ENCODE measurements at places on chromosomes 1 and 21. TPM values are rescaled to one million over a fixed set of nuclear protein-coding genes. Genes with fewer than 3 reads are reported as not detected.

THEM5 gene
- polyA plus RNA-seq: not detected

GBP4 gene
- 38.9 TPM for polyA plus RNA-seq

RNF207 gene
- 0.18 TPM for polyA plus RNA-seq

CD5L gene
- polyA plus RNA-seq: not detected

NBPF4 gene
- not detected for polyA plus RNA-seq

SLAMF6 gene
- 203 TPM for polyA plus RNA-seq

TNFRSF8 gene
- polyA plus RNA-seq: not detected

BEND5 gene
- polyA plus RNA-seq: 62.9 TPM

GRCh38 chr1:39575191-39576015 lies 1.2 kb downstream of the PABPC4 start:
- peak; percentile 46 for DNase-seq

GRCh38 chr1:15370781-15371520 lies 38.7 kb upstream of the EFHD2 start:
- DNase-seq: no peak

DNA sequence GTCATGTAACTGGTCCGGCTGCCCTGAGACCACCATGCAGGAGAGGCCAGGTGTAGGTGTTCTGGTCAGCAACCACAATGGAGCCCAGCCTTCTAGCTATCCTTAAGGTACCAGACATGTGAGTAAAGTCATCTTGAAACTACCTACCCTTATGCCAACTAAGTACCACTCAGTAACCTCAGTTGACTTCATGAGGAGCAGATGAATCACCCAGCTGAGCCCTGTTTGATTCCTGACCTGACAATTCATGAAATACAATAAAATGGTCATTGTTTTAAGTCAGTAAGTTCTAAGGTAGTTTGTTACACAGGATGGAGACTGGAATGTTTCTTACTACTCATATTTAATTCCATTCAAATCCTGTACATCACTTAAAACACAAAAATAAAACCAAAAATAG lies 113.1 kb upstream of the LMO4 start:
- no peak for DNase-seq

- DNase-seq: no peak
Measured at GRCh38 chr1:23188434-23188884, 19.8 kb upstream of the LUZP1 start.

- peak; percentile 95 for DNase-seq
Measured at GRCh38 chr21:42062236-42063022, 8.7 kb upstream of the UMODL1 start.

- no peak for DNase-seq
Measured at GRCh38 chr1:157878059-157878458, 36.5 kb upstream of the CD5L start.

DNA sequence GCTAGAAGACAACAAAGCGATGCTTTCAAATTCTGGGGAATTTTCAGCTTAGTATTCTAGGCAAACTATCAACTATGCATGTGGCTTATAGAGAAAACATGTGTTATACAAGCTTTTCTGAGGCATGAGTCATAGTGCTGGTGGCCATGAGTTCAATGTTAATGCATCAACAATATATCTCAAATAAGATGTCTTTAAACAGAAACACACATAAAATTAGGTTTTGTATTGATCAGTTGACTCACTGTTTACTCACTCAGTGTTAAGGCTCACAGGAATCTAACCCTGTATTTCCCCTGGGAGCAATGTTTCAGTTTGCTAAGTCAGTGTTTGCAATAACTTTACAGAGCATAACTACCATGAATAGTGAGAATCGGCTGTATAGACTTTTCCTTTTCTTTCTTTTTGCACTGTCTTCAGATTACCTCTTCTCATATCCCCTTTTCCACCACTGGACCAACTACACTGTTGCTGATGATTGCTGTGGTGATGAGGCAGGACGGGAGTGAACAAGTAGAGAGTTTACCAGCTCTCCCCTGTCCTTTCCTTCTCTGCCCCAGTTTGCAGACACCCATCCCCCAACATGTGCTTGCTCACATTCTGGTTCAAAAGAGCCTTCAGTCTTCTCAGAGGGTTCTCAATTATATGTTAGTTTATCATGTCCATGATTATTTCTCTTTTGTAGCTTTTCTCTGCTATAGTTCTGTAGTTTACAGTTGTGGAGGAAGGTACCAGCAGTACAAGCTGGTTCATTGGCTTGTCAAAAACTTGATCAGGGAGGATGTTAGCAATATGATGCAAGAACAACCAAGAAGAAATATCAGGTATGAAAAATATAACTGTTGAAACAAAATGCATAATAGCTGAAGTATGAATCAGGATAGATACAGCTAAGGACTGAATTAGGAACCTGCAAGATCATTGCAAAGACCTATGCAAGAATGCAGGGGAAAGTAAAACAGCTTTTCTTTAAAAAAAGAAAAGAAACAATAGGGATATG lies 23.9 kb downstream of the CD2 start:
- DNase-seq: no peak

DNA sequence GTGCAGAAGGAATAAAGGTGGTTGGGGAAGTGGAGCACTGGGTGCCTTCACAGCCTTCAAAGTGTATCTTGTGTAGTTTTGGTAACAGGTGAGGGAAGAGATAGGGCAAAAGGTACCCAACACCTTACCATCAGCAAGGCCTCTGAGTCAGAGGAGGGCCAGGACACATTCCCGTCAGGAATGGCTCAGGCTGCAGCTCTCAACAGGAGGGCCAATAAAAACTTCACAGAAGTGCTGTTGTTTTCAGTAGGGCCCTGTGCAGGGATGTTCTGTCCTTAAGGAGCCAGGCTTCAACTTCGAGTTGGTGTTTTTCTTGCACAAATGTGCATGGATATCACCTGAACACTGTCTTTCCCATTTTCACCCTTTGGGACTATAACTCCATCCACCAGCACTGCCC lies 333.4 kb downstream of the ASTN1 start:
- DNase-seq: no peak

- no peak for DNase-seq
Measured at GRCh38 chr1:19450811-19451515, 34.4 kb downstream of the CAPZB start.

DNA sequence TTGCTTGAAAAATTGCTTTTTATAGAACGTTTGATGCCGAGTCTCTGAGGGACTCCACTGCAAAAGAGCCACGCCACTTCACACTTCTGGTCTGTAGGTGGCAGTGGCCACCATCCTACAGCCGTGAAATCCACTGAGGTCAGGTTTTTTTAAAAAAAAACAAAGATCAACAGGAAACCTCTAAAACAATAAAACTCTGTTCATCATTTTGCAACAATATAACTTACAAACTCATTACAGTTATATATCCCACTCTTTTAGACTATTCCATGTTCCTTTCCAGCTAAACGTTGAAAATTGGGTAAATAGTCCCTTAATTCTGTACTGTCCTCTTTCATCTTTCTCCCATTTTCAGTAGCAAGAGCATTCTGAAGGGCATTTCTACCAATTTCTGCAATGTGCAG lies 64.6 kb upstream of the FMN2 start:
- DNase-seq: no peak

- DNase-seq: no peak
Measured at GRCh38 chr1:223474804-223475203, 81.6 kb downstream of the CCDC185 start.

DNA sequence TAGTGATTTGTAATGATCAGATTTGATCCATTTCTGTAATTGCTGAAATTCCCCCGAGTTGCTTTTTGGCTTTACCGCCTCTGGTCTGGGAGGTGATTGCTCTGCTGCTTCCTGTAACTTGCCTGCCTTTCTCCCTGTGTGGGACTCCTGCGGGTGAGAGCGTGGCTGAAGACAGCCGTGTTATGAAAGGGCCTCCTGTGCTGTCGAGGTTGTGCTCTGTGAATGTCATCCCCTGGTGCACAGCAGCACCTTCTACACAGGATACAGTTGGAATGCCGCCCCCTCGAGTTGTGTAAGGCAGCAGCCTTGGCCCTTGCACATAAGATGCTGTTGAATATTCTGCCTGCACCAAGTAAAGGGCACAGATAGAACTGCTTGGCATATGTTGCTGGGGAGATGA lies 5.9 kb downstream of the SOD1 start:
- no peak for DNase-seq

- DNase-seq: no peak
Measured at GRCh38 chr1:22738069-22738435, 27.4 kb downstream of the EPHB2 start.

GRCh38 chr1:77534456-77534855 lies 148.0 kb downstream of the ZZZ3 start:
- no peak for DNase-seq

DNA sequence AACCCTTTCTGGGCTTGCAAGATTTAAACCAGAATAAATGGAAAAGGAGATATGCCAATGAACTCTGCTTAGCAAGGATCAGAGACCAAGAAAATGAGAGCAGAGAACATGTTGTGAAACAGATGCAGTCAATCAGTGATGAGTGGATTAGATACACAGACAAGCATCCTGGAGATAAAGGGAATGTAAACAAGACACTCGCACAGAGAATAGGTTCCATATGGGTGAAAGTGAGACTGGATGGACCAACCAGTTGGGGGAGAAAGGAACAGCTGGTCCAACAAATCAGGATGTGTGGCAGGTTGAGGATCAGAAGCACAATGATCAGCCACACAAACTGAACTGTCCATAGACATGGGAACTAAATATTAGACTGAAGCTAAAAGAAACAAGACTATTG lies 338.2 kb downstream of the ASTN1 start:
- no peak for DNase-seq

DNA sequence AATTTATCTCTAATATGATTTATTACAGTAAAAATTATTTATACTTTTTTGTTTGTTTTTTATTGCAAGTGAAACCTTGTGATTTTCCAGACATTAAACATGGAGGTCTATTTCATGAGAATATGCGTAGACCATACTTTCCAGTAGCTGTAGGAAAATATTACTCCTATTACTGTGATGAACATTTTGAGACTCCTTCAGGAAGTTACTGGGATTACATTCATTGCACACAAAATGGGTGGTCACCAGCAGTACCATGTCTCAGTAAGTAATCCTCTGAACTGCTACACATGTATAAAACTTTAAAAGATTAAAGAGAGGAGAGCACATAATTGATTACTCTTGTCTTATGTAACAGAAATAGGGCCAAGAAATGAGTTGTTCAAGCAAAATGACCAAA lies 4.5 kb downstream of the CFHR3 start:
- no peak for DNase-seq

DNA sequence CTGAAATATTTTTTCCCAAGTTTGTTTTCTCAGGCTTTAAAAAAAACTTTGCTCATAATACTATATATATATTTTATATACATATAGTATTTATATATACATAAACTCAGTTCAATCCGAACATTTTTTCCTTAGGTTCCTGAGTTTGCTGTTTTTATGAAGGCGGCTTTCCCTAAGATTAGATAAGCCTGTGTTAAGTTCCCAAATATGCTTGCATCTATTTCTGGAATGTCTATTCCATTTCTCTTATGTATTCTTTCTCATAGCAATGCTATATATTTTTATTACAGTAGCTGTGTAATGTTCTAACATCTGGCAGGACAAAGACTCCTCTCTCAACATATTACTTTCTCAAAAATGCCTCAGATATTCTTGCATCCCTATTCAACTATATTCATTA lies 45.9 kb downstream of the ADSS2 start:
- DNase-seq: no peak

- peak; percentile 45 for DNase-seq
Measured at GRCh38 chr1:192805832-192806323, 3.0 kb upstream of the RGS2 start.

- DNase-seq: peak; percentile 33
Measured at GRCh38 chr1:9653491-9654050, 2.0 kb downstream of the PIK3CD start.

GRCh38 chr21:26505211-26505610 lies 67.9 kb downstream of the CYYR1 start:
- no peak for DNase-seq

DNA sequence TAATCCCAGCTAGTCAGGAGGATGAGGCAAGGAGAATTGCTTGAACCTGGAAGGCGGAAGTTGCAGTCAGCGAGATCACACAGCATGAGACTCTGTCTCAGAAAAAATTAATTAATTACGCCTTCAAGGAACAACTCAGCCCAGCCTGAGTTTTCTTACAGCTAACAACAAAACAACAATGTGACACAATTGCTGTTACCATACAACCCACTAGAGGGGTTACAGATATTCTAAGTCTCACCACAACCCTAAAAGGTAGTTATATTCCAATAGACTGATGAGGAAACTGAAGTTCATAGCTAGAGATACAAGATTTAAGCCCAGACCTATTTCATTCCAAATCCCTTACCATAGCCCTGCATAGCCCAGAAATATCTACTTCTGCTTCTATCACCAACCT lies 2.9 kb upstream of the LRRC8C start:
- DNase-seq: no peak

DNA sequence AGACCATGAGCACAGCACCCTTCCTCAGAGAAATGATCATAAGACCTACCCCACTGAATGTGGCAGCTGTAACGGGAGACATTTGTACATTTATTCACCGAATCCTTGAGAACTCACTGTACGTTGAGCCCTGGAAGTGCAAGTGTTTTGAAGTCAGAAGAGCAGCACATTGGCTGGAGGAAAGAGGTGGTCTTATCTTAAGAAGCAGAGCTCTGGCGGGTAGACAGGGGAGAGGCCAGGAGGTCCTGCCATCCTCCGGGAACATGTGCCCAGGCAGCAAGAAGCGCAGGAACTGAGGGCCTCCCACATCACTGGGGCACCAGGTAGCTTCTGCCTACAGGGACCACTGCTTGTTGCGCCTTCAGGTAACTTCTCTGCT lies 169.2 kb upstream of the IRF2BP2 start:
- no peak for DNase-seq

GRCh38 chr1:221458447-221459156 lies 283.3 kb downstream of the DUSP10 start:
- no peak for DNase-seq

- no peak for DNase-seq
Measured at GRCh38 chr1:33123266-33123665, 42.3 kb downstream of the AZIN2 start.

- DNase-seq: no peak
Measured at GRCh38 chr21:38751379-38752050, 54.2 kb upstream of the ETS2 start.

- DNase-seq: no peak
Measured at GRCh38 chr1:17924578-17924977, 169.4 kb downstream of the ACTL8 start.

- DNase-seq: peak; percentile 31
Measured at GRCh38 chr1:149884433-149885338, 14.7 kb upstream of the BOLA1 start.

DNA sequence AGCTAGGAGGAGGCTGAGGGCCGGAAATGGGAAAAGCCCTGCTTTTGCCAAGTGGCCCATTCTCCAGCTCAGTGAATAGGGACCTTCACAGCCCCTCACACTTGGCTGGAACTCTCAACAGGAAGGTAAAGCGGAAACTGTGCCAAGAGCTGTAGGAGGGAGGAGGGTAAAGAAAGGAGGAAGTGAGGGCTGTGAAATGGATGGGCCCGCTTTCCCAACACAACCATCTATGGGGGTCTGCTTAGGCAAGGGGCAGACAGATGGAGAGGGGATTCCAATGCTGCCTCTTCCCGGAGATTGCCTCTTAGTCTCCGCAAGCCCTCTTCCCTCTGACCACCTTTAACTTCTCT lies 5.2 kb downstream of the INKA2 start:
- no peak for DNase-seq

All from naive B cell (primary cell).